Common myeloid progenitor, CD34-positive (primary cell): ENCODE measurements at places on chromosomes 1 and 21.

DNA sequence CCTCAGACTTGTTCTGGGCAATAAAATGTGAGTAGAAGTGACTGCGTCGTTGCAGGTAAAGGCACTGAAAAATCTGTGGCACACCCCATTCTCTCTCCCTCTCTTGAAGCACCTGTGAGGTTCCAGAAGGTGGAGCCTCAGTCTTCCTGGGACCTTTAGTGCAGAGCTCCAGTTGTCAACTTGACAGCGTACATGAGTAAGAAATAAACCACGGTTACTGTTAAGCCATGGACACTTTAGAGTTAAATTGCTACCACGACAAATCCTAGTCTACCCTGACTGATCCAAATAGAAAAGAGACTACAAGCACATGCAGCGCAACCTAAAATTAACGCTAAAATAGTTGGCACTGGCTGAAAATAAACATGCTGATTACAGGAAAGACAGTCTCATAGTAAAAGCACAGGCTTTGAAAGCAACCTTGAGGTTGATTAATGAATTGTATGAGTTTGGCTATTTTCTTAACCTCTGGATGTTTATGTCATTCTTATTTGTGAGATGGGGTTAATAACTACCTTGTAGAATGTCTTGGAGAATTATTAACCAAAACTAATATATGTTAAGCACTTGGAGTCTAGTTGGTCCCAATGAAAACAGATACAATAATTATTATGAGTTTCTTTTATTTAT, 93.0 kb upstream of the PLPPR4 start:
- no peak for DNase-seq

GRCh38 chr1:147245586-147246021, 3.1 kb downstream of the CHD1L start:
- DNase-seq, result peak; percentile 51

- DNase-seq, result no peak
These were observed 60.8 kb downstream of the COL18A1 start for GRCh38 chr21:45465611-45466329.

DNA sequence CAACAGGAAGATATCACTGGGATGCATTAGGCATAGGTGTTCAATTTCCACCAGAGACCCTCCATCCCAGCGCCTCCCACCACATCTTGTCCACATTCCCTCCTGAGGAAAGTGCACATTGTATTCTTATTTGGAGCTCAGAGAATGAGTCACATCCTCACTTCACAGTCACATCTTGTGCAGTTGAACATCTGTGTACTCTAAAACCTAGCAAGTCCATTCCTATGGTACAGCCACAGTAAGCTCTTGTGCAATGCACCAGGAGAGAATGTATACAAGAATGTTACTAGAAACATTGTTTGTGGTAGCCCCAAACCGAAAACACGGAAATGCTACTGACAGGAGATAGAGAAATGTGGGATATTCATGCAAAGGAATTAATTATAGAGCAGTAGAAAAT, 1.6 kb upstream of the KDF1 start:
- peak; percentile 14 for DNase-seq

- DNase-seq, result no peak
These were observed 174.9 kb downstream of the COP1 start for GRCh38 chr1:176032040-176032645.

DNA sequence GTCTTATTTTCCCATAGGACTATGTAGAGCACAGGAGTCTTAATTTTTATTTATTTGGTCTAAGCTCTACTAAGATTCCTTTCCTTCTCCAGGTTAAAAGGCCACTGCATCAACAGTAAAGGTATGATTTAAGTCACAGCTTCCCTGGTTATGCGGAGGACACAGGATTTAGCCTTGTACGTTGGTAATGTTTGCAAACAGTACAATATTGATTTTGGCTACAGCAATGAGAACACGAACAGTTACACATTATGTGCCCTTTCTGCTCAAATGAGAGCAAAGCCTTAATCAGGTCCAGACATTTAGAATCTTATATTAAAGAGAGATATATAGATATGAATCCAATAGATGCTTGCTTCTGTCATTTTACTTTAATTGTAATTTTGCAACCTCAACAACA, 264.0 kb downstream of the NUF2 start:
- no peak for DNase-seq

DNA sequence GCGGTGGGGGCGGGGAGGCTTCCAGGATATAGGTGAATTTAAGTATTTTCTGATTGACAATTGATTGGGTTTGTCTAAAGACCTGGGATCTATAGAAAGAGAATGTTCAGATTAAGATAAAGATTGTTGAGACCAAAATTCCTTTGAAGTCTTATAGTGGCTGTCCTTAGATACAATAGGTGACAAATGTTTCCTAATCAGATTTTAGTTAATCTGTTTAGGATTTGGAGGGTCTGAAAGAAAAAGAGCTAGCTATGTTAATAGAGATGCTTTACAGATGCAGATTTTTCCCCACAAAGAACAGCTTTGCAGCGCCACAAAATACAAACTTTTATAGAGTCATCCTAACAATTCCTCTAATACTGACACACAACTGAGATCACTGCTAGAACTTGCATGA, 14.6 kb upstream of the EPRS1 start:
- no peak for DNase-seq

DNA sequence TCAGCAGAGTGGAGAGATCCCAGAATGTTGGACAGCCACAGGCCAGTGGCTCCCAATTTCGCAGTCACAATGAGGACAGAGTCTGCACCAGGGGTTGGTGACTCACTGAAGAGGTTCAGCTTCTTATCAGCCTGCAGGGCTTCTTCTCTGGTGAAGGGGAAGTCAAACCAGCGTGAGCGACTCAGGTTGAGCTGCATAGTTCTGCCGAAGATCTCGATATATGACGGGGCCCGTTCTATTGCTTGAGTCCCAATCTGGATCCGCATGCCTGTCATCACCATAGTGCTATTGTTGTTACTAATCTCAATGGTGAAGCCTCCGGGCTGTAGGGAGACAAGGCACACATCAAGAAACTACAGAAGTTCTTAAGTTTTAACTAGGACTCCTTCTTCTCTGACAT, 58.5 kb downstream of the UBR4 start:
- DNase-seq, result no peak

DNA sequence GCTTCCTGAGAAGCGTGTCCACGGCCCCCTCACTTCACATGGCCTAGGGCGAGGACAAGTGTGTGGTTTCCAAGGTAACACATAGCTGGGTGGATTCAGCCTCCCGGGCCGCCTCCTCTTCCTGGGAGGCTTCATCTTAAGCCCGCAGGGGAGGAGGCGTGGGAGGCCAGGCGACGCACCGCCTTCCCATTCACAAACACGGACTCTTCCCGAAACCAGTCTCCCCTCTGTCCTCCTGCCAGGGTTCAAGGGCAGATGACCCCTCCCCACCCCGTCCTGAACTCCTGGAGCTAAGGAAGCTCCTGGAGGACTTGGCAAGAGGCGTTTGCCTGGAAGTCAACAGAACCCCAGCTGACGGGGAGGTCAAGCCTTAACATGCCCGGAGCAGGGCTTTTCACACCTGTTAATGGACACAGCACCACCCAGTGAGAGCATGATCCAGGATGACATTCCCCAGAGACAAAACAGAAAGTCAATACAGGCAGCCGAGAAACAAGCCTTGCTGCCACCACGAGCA, 56.7 kb downstream of the KCNN3 start:
- DNase-seq, result no peak

DNA sequence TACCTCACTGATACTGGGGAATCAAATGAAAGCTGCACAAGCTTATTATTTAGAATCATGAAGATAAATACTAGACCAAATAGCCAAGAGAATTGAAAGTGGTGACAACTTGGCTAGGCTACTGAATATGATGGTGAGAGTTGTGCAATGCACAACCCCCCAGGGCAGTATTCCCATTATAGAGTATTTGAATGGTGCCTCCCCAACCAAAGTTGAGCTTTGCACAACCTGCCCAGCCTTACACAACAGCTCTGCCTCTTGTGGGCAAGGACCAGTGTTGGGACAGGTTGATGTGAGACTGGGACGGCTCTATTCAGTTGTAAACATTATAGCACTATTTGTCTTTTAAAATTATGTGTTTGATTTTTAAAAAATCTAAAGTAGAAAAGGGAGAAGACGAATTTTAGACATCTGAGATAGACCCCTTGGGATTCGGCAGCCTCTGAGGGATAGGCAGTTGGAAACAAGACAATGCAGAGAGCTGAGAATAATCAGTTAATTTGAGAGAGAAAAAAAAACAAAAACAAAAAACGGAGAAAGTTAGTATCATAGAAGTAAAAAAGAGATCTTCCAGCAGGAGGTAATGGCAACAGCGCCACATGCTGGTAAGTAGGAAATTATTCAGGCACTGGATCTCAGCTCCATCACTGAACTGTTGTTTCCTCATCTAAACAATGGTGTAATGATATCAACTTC, 91.0 kb upstream of the KCNA3 start:
- peak; percentile 84 for DNase-seq

GRCh38 chr1:53362270-53362669, 34.4 kb upstream of the LRP8 start:
- DNase-seq, result no peak

GRCh38 chr21:14602382-14602958, 56.4 kb upstream of the SAMSN1 start:
- peak; percentile 50 for DNase-seq

DNA sequence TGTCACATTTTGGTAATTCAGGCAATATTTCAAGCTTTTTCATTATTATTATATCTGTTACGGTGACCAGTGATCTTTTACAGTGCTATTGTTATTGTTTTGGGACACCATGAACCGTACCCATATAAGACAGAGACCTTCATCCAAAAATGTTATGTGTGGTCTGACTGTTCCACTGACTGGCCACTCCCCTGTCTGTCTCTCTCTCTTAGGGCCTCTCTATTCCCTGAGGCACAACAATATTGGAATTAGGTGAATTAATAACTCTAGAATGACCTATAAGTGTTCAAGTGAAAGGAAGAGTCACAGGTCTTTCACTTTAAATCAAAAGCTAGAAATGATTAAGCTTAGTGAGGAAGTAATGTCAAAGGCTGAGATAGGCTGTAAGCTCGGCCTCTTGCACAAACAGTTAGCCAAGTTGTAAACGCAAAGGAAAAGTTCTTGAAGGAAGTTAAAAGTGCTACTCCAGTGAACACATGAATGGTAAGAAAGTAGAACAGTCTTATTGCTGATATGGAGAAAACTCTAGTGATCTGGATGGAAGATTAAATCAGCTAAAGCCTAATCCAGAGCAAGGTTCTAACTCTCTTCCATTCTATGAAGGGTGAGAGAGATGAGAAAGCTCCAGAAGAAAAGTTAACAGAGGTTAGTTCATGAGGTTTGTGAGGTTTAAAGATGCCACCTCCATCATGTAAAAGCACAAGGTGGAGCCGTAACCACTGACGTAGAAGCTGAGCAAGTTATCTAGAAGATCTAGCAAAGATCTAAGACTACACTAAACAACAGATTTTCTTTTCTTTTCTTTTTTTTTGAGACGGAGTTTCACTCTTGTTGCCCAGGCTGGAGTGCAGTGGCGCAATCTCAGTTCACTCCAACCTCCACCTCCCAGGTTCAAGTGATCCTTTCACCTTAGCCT, 19.7 kb upstream of the DIPK1A start:
- no peak for DNase-seq

GRCh38 chr1:75727571-75727970, 3.1 kb downstream of the ACADM start:
- DNase-seq, result peak; percentile 8

DNA sequence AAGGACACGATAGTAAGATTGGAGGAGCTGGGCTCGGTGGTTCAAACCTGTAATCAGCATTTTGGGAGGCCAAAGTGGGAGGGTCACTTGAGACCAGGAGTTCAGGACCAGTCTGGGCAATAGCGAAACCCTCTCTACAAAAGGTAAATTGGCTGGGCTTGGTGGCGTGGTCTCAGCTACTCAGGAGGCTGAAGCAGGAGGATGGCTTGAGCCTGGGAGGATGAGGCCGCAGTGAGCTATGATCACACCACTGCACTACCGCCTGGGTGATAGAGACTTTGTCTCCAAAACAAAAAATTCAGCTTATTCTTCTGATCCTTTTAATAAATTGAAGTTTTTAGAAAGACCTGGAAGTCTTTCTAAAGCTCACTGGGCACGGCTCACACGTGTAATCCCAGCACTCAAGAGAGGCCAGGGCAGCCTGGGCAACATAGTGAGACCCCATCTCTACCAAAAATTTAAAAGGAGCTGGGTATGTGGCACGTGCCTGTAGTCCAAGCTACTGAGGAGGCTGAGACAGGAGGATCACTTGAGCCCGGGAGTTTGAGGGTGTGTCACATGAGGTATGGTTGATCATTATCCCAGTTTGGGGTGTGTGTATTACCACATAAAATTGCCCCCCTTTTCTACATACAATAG, 15.3 kb downstream of the MASP2 start:
- DNase-seq, result no peak

- no peak for DNase-seq
These were observed 41.2 kb upstream of the B3GALNT2 start for GRCh38 chr1:235545292-235545930.

- no peak for DNase-seq
These were observed 35.0 kb downstream of the AJAP1 start for GRCh38 chr1:4689271-4689935.

GRCh38 chr1:12620488-12620865, 2.5 kb upstream of the DHRS3 start:
- peak; percentile 65 for DNase-seq

DNA sequence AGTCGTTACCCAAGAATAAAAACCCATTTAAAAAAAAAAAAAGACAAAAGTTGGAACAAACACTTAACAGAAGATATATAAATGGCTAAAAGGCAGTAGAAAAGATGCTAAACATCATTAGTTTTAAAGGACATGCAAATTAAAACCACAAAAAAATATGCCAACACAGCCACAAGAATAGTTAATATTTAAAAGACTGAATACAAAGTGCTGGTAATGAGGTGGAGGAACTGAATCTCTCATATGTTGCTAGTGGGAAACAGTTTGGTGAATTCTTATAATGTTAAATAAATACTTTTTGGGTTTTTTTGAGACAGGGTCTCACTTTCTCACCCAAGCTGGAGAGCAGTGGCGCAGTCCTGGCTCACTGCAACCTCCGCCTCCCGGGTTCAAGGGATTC, 10.0 kb downstream of the LRRC40 start:
- no peak for DNase-seq

DNA sequence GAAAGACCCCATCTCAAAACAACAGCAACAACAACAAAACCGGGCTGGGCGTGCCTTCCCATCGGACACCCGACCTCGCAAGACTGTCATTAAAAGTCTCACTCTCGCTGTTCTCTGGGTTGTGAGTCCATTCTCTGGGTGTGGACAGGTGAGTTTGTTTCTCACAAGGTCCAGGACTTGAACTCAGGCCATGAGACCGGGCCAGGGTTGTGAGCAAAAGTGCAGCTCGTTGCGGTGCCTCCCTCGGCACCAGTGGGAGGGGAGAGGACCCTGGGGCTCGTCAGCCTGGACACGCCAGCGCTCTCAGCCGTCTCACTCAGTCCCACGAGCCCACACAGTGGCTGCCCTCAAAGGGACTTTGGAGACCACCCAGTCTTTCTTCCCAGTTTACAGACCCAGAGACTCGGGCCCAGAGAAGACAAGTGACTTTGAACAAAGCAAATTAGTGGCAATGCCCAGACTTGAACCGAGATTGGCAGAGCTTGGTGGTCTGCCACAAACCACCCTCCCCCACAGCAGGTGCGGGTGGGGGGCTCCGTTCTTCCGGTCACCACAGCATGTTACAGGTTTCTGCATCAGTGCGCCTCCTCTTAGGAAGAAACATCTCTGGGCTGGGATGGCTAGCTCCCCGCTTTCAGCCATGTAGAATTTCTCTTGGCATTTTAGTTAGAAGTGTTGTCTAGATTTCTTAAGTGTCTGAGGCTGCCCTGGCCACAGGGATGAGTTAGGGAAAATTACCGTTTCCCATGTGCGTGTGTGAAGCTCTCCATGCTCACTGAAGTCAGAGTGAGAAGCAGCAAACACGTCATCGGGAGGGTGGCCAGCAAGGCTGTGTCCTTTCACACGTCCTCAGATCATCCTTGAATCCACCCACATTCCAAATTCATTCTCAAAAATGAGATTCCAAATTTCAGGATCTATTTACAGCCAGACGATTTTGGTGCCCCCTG, 28.3 kb downstream of the LRRC3 start:
- no peak for DNase-seq
